COLO829 (cell line): ENCODE measurements at places on chromosomes 16 and 17.

GRCh38 chr17:18921912-18922451, 30.0 kb upstream of the SLC5A10 start:
- peak; percentile 35 for DNase-seq

- DNase-seq: no peak
Measured at GRCh38 chr17:60594734-60595133, 5.3 kb upstream of the PPM1D start.

DNA sequence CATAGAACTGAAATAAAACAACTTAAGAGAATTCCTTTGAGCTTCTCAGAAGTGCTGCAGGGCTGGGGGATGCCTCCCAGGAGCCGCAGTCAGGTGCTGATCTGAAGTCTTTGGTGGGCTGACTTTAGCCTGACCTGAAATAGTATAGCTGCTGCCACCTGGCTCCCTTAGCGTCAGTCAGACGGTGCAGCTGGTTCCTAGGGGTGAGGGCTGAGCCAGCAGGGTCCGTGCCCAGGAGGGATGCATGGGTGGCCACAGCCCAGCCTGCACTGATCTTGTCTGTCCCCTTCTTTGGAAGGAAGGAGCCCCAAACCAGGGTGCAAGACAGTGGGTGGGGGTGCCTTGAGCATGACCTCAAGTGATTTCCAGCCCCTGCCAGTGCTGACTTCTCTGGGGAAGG, 11.5 kb downstream of the MAPT start:
- DNase-seq: no peak

- no peak for DNase-seq
Measured at GRCh38 chr16:74747716-74748615, 26.7 kb downstream of the FA2H start.

GRCh38 chr17:13337864-13338371, 263.8 kb downstream of the HS3ST3A1 start:
- DNase-seq: peak; percentile 45

DNA sequence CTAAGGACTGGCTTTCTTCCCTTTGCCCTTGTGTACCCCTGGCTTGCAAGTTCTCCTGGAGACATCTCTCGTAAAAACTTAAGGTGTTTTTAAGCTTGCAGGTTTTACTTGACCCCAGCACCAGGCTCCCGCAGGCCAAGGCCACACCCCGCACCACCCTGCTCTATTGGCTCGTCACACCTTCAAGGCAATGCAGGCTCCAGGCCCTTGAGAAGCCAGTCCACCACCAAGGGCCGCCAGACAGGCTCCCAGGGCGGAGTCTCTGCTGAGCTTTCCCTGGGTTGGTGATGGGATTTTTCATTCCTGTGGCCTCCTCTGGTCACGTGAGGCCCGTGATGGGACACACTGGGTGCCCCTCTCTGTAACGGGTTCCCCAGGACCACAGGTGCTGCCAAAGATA, 9.9 kb downstream of the CSNK1D start:
- DNase-seq: no peak

GRCh38 chr16:65069065-65069464, 52.8 kb downstream of the CDH11 start:
- no peak for DNase-seq

DNA sequence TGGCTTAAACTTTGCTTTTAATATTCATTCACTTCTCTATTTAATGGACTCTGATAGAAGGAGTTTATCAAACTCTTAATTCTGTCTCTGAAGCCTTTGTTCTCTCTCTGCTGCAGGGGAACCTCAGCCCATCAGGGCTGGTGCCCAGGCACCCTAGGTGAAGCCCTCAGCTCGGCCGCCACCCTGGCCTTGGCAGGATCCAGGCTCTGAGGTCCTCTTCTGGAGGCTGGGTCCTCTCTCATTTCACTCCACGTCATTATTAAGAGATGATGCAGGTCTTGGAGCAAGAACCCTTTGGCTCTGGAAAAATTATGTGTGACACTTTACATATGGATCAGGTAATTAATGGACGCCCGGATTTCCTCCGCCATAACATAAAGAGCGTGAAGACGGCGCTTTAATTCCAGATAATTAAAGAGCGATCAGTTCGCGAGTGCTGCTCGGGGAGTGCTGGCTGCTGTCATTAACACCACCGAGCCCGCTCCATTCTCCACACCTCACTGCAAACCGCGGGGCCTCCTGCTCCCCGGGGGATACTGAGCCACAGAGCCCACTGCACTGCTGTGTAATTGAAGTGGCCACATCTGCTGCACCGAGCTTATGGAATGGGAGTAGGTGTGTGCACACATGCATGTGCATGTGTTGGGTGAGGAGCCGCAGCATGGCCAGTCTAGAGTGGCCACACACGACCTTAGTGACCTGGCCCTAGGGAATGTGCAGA, 259.4 kb upstream of the TNRC6C start:
- no peak for DNase-seq

DNA sequence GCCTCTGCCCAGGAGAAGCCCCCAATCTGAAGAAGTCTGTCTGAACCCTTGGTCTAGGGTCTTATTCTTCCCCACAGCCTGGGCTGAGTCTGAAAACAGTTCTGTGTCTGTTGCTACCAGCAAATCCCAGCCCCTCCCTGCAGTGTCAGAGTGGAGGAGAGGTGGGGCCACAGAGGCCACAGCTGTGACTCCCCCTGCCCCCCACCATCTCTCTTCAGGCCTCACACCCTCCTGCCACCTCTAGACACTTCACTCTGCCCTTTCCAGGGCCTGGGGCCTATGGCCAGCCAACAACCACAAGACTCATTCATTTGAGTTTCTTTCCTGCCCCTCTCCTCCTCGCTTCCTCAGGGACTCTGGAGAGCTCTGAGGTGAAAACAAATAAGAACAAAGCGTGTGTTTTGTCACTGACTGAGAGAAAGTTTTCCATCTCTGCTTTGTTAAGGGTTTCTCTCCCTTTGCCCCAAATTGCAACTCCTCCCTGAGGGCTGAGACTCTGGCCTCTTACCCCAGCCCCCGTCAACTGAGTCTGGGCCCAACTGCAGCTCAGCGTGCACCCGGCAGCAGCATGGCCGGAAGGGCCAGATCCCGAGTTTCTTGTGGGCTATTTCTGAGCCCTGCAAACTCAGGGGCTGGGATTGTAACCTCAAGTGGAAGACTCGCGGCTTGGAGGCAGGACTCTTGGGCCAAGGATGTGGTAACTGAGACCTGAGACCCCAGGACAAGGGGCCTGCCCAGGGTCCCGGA, 13.2 kb downstream of the C17orf50 start:
- no peak for DNase-seq

GRCh38 chr16:85731179-85731578, 19.7 kb downstream of the C16orf74 start:
- DNase-seq: no peak

GRCh38 chr16:24139282-24139681, 116.9 kb upstream of the CACNG3 start:
- DNase-seq: no peak

- DNase-seq: no peak
Measured at GRCh38 chr17:7538050-7538449, 10.8 kb upstream of the TNFSF12 start.

- no peak for DNase-seq
Measured at GRCh38 chr17:58204796-58205195, 12.3 kb downstream of the EPX start.

DNA sequence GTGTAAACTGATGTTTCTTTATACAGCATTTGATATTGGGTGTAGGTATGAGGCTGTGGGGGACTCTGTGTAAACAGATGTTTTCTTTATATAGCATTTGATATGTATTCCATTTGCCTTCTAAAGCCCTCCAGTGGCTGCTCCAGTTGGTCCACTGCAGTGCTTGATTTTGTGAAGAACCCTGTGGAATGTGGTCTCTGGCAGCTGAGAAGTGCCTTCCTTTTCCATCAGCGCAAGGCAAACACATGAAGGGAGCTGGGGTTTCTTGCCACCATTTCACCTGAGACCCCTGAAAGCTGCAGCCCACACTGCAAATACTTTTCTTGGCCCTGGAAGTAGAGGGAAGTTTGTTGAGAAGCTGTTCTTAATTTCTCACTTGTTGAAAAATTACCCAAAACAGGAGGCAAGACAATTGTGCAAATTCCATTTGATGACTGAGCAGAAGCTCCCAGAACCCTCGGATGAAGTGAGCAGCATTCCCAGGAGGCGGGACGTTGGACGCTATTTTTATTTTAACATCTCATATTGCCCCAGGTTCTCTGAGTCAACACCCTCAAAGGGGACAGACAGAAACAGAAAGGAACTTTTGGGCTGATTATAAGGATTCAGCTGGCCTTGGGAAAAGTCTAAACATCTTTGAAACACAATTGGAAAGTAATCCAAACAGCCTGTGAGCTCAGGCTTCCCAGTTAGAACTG, 158.5 kb upstream of the RPH3AL start:
- no peak for DNase-seq

DNA sequence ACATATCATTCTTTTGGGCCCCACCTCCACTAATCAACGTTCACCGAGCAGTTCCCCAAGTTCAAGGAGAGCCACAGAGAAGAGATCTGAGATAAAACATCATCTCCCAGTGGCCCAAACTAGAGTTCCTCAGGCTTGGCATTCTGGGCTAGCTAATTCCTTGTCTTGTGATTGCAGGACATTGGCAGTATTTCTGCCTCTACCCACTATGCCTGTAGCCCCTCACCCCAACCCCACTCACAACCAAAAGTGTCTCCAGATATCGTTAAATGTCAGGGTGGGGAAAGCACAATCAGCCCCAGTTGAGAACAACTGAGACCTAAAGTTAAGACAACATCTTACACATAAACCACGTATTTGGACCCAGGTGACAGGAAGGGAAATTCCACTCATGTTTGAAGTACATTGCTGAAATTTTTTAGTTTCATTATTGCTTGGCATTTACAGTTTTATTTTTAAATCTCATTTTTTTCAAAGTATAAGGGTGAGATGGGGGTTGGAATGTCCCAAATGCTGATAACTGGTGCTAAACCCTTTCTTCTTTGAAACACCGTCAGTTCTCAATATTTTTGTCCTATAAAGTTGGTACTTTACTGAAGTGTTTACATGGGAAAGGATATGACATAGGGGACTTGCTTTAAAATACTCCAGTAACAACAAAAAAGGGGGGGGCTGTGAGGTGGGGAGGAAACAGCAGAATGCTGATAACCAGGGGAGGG, 13.6 kb downstream of the ZC3H7A start:
- DNase-seq: peak; percentile 73

DNA sequence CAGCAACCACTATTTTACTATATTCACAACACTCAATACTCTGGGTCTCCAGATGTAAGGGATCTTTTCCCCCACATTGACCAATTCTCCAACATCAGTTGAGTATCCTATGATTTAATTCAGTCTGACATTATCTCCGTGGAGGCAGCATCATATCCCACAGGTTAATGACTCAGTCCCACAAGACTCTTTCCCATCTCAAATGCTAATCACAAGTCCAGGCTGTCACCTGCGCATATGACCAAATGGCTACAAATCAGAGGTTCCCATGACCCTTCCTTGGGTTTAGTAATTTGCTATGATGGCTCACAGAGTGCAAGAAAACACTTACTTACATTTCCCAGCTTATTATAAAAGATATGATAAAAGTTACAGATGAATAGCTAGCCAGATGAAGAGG, 18.7 kb downstream of the ACSM3 start:
- DNase-seq: no peak

DNA sequence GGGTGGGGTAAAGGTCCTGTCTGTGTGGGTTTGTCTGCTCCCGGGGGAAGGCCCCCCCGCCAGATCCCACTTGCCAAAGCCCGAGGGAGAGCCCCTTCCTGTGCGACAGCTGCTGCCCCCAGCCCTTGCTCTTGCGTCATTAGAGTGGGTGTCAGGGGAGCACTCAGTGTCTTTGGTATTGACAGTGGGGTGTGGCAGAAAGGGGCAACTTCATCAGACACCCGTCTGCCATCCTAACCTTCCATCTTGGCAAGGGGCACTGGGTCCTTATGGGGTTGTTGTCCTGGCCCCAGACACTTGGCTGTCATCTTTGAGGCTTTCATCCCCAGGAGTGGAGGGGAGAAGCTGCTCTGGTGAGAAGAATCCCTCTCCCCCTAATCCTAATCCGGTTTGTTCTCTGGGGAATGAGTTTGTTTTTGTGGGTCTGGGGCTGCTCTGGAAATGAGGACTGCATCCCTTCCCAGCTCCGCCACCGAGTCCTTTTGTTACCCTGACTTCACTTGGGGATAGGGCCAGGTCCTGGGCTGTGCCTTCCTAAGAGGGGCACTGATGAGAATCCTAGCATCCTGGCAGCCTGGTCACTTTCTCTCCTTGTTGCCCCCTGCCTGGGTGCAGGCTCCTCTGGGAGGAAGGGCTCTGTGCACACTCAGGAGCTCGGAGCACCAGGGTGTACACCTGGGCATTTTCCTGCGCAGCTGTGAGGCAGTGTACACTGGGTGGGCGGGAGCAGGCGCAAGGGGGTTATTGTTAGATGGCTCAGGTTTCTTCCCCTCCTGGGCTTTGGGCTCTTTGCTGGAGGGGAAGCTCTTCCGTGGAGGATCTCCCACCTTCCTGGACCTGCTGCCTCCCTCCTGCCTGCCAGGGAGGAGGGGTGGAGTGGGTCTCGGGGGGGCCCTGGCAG, 21.1 kb downstream of the GJD3 start:
- DNase-seq: no peak

GRCh38 chr16:856811-857210, 56.3 kb upstream of the GNG13 start:
- no peak for DNase-seq

DNA sequence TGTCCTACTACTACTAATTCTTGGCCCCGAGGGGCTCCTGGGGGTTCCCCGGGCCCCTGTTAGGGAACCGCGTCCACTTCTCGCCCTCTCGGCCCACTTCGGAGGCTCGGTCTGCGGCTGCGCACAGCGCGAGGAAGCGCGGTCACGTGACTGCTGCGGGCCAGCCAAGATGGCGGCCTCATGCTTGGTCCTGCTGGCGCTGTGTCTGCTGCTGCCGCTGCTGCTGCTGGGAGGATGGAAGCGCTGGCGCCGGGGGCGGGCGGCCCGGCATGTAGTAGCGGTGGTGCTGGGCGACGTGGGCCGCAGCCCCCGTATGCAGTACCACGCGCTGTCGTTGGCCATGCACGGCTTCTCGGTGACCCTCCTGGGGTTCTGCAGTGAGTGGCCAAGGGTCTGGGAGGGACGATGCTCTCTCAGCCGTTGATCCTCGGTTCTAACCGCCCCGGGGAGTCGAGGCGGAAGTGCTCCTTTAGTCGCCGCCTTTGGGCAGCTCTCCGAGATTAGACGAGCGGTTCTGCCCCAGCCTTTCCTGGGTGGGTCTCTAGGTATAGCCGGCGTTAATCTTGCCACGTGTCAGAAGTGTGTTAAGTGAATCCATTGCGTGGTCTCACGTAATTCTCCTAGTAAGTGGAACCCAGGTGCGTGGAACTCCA, at the start of gene ALG1:
TSS of gene ALG1 (plus strand) at position 163 of the 653 bp plus-strand sequence. CDS start at position 170, 7 bp downstream.
- DNase-seq: peak; percentile 89

GRCh38 chr16:50610331-50611262, 62.4 kb downstream of the NKD1 start:
- no peak for DNase-seq

- DNase-seq: no peak
Measured at GRCh38 chr16:65319621-65320231, 197.9 kb upstream of the CDH11 start.

- DNase-seq: no peak
Measured at GRCh38 chr17:48609033-48609432, 1.8 kb downstream of the HOXB7 start.
